ENCODE measurements at places on chromosomes 3 and 15.

- DNase-seq = no peak
Observed at GRCh38 chr3:17995769-17996168, 253.3 kb upstream of the TBC1D5 start.

GRCh38 chr15:40058476-40059140 is 19.6 kb upstream of the SRP14 start:
- DNase-seq = peak; percentile 80

DNA sequence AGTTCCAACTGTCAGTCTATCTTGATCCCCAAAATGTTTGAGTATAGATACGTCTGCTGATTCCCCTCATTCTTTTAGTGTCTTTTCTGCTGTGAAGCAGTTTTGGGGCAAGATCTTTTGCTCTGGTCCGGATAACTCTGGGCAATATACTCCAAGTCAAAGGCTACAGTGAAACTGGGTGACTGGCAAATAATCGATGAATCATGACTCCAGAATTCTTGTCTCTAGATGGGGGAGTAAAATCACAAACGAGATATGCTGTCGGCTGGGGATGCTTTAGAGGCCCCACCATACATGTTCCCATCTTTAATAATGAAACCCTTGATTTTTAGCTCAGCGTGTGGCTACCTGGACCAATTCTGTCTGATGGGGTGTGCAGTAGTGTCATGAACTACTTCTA is 76.5 kb downstream of the KLF13 start:
- no peak for DNase-seq

GRCh38 chr3:14285548-14285925 is 106.9 kb downstream of the LSM3 start:
- DNase-seq = no peak

- no peak for DNase-seq
Observed at GRCh38 chr3:179726075-179726699, 73.3 kb downstream of the USP13 start.

GRCh38 chr3:114194750-114195149 is 15.9 kb upstream of the DRD3 start:
- no peak for DNase-seq

GRCh38 chr15:62079594-62079993 is 12.8 kb downstream of the C2CD4A start:
- DNase-seq = no peak

DNA sequence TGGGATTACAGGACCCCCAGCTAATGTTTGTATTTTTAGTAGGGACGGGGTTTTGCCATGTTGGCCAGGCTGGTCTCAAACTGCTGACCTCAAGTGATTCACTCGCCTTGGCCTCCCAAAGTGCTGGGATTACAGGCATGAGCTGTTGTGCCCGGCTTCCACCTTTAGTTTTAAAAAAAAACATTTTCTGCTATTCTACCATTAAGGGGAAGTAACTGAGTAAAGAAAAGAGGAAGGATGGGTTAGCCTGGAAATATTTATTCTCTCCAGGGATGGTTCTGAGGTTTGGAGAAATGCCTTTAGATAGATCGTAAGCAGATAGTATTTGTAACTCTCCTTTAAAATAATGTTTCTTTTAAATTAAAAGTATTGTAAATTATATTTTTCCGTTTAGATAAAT is 3.1 kb downstream of the AP4E1 start:
- no peak for DNase-seq

GRCh38 chr3:72445827-72446217 is 402.4 kb downstream of the SHQ1 start:
- DNase-seq = no peak

DNA sequence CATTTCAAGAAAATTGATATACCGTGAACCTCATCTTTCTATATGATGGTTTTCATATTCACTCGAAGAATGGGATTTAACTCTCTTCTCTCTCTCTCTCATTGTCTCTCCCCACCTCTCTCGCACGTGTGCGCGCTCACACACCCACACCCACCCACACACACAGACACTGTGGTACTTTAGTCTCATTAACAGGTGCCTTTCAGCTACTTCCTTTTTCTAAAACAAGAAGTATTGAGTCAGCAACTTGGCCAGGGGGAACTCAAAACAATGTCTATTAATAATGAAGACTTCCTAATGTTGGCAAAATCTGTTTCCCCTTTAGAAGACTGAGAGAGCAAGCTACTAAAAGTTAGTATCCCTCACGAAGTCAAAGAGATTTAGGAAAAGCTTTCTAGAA is 150.7 kb downstream of the TMCO5A start:
- no peak for DNase-seq

DNA sequence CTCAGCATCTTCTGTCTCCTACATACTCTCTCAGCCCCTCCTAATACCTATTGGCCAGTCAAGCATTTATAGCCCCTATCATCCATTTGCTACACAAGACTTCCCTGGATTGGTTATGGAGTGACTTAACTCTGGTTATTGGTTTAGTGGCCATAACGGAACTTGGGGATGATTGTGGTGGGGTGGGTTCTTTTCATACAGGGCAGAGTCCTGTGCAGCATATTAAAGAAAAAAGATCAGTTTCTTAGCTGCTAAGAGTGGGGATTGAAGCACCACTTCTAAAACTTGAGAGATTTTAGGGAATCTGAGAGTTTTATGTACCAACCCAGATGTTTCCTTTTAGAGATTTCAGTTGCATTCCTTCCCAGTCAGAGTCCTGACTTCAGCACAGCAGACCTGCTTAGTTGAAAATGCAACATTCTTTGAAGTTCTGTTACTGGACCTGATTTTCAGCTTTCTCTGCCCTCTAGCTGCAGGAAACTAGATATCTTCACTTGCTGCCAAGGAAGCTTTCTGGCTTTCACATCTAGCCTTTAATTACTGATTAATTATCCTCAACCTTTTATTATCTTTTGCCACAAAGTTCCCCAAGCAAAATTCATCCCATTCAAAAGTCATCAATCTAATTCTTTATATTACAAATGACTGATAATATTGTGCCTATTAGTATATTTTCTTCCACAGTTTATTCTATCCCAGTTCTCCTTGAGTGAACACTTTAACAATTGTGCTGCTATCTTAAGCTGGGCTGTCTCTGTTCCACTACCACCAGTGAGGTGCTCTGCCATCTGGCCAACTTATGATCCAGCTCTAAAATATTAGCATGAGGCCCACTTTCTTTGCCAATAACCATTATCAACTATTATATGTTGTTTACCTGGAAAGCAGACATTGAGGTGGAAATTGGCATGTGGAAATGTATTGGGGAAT is 906.0 kb upstream of the ALCAM start:
- DNase-seq = peak; percentile 62

GRCh38 chr3:13474021-13474420 is 6.1 kb upstream of the HDAC11 start:
- DNase-seq = no peak

- no peak for DNase-seq
Observed at GRCh38 chr3:190618330-190619030, 104.6 kb downstream of the IL1RAP start.

DNA sequence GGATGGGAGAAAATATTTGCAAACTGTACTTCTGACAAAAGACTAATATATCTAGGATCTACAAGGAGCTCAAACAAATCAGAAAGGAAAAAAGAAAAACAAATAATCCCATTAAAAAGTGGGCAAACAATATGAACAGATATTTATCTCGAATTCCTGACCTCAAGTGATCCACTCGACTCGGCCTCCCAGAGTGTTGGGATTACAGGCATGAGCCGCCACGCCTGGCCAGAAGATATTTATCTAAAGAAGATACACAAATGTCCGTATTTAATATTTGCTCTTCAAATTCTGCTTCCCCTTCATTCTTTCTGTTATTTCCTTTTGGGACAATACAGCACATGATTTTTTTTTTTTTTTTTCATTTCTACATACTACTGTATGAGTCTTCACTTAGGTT is 151.7 kb upstream of the GRM7 start:
- DNase-seq = no peak

GRCh38 chr3:187615630-187616029 is 54.6 kb downstream of the SST start:
- DNase-seq = no peak

DNA sequence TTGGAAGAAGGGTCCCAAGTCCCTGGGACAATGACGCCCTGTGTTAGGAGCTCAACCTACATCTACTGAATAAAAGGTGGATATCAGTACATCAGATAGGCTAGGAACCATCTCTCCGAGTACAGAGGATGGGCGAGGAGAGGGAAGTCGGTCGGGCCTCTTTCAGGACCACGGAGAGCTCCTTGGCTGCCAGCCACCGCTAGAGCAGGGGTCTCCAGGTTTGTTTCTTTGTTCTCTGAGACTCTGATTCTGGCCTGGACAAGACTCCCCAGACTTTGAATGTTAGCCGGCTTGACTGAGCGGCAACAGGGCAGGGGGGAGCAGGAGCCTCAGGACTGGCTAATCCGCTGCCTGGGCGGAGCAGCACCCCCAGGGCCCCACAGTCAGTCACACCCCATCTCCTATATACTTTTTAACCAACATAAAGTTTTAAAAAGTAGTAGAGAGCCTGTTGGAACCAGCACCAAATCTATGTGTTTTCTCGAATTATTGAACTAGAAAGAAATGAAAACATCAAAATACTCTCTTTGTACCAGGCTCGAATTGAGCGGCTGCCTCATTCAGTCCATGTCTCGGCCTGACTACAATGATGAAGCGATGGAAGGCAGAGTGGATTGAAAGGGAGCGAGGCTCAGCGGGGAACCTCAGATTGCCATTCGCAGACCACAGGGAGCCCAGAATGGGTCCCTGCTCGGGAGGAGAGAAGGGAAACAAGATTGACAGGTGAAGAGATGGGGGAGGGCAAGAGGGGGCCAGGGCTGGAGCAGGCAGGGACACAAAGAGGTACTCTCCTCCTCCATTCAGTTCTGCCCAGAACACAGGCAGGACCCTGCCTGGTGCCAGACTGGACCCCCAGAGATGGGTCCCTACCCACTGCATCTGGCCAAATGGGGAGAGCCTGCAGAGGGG is 131.6 kb downstream of the TPRA1 start:
- DNase-seq = no peak

DNA sequence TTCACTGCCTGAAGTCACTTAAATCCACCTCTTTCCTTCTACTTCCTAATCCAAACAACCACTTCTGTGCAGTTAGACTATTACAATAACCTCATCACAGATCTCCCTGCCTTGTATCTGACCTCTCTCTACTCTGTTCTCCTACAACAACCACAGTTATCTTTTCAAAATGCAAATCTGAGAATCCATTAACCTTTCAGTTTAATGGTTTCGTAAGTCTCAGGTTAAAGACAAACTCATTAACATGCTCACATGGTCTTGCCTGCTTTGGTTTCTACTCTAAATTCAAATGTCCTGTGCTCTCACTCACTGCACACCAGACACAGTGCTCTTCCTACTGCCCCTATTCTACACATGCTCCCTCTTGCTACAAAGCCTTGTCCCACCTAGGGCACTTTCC is 406.5 kb upstream of the THBS1 start:
- no peak for DNase-seq

GRCh38 chr15:58201516-58201915 is 63.3 kb downstream of the AQP9 start:
- peak; percentile 51 for DNase-seq

DNA sequence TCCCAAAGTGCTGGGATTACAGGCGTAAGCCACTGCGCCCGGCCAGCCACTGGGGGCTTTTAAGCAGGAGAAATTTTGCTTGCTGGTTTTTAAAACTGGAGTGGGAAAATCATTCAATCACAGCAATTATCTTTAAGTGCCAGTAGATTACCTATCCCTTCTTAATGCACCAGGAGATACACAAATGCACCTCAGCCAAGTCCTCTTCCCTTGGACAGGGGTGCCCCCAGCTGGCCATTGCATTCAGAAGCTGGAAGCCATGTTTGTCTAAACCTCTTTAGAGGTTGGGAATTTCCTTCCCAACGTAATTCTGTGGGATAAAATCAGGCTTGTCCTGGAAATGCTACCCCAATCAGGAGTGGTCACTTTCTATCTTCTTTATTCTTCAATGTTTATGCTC is 26.6 kb downstream of the MIX23 start:
- peak; percentile 45 for DNase-seq

DNA sequence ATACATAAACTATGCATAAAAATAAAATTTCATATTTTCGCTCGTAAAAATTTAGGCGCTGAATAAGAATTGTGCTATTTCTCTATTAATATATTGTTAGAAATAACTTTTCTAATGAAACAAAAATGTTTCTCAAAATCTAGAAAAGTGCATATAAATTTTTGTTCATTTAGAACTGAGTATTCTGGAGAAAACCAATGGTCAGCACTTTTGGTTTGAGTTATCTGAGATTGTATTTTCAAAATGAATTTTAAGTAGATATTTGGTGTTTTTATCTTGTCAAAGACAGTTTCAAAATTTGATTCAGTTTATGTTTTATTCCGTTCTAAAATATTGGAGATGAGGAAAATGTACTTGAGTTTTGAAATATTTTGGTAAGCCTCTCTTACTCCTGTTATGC is 13.9 kb downstream of the MYNN start:
- no peak for DNase-seq

DNA sequence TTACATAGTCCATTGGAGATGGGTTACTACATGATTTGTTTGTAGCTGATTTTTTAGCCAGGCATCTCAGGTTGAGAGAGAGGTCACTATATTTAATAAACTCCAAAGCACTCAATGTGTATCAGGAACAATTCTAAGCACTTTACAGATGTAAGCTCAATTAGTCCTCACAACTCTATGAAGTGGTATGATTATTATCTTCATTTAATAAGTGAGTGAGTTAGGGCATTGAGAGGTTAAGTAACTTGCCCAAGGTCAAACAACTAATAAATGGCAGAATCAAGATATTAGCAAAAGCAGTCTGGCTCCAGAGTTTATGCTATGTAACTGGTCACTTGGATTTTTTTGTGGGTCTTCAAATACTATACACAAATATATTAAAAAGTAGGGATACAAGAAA is 56.3 kb upstream of the ABI3BP start:
- no peak for DNase-seq

- peak; percentile 60 for DNase-seq
Observed at GRCh38 chr15:39756806-39757522, 25.7 kb downstream of the FSIP1 start.

DNA sequence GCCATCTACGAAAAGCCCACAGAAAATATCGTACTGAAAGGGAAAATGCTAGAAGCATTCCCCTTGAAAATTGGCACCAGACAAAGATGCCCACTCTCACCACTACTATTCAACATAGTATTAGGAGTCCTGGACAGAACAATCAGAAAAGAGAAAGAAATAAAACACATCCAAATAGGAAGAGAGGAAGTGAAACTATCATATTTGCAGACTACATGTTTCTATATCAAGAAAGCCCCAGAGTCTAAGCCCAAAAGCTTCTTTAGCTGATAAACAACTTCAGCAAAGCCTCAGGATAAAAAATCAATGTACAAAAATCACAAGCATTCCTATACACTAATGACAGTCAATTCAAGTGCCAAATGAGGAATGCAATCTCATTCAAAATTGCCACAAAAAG is 15.6 kb downstream of the OR5K3 start:
- DNase-seq = no peak

GRCh38 chr3:193124861-193125260 is 116.2 kb upstream of the PLAAT1 start:
- DNase-seq = no peak

DNA sequence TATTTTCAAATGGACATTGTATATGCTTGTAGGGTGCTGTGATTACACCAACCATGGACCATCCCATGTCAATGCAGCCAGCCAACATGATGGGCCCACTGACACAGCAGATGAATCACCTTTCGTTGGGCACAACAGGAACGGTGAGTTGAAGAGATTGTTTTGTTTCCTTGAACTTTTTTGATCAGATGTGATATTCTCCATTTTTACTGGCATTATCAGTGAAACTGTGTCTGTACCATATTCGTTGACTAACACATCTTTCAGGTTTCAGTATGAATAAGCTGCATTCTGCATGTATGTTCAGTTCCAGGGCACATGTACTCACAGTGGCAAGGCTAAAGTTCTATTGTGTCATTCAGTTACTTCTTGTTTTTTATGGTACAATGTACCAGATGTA is 655.2 kb downstream of the RBMS3 start:
- no peak for DNase-seq

GRCh38 chr15:75358771-75359536 is 9.5 kb downstream of the MAN2C1 start:
- no peak for DNase-seq
